ENCODE measurements at places on chromosomes 4 and X. TPM values are rescaled to one million over a fixed set of nuclear protein-coding genes. Genes with fewer than 3 reads are reported as not detected.

Gene TMSB15C
- 1.2 TPM for total RNA-seq

Gene AKAP4
- total RNA-seq, result not detected

Gene AFM
- total RNA-seq, result 0.27 TPM

Gene AMTN
- total RNA-seq, result not detected

Gene ARL13A
- not detected for total RNA-seq

Gene ZMAT1
- total RNA-seq, result 1.2 TPM

Gene TMSB15A
- not detected for total RNA-seq

Gene TREX2
- 1.2 TPM for total RNA-seq

Gene EDNRA
- total RNA-seq, result 0.91 TPM

Gene ODAM
- total RNA-seq, result 0.90 TPM
